ENCODE measurements at places on chromosomes 3 and 15.

DNA sequence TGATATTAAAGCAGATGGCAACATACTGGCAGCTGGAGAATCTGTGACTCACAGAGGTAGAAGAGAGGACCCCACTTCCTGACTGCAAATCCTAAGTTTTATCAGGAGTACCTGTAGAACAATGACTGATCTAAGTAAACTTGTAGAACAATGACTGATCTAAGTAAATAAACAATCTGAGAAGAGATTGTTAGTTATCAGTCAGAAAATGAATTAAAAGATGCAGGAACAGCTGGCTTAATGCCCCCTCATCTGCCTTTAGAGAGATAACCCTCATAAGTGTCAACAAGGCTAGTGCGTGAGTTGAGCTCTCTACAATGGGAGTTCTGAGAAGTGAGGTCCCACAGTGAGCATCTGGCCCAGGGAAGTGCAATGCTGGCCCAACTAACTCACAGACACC is 14.6 kb downstream of the ACAD11 start:
- DNase-seq, result no peak

- DNase-seq, result no peak
Observed at GRCh38 chr15:68344600-68344999, 67.1 kb downstream of the FEM1B start.

GRCh38 chr3:62481962-62482361 is 108.6 kb upstream of the FEZF2 start:
- no peak for DNase-seq

- DNase-seq, result no peak
Observed at GRCh38 chr3:11944052-11944673, 60.0 kb upstream of the SYN2 start.

GRCh38 chr3:46423588-46423987 is 16.5 kb downstream of the CCRL2 start:
- DNase-seq, result no peak

GRCh38 chr3:31185062-31185357 is 290.5 kb upstream of the GADL1 start:
- no peak for DNase-seq

- no peak for DNase-seq
Observed at GRCh38 chr3:35965908-35966307, 326.6 kb downstream of the ARPP21 start.

DNA sequence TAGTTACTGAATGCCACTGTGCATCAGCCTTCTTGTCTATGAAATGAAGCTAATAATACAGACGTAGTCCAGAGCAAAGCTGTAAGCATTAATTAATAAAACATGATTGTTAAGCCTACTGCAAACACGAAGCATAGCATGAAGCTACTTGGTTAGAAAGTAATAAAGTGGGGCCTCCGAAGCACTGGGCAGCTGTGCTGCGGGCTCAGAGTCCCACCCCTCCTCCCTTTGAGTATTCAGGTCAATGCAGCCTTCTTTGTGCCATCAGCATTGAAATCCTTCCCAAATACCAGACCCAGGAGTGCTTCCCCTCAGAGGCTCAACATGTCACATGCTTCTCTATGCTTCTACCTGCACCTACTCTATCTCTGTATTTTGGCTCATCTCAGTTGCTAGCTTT is 1112.6 kb downstream of the IGSF11 start:
- no peak for DNase-seq

- DNase-seq, result no peak
Observed at GRCh38 chr3:176274161-176274560, 923.1 kb downstream of the TBL1XR1 start.

DNA sequence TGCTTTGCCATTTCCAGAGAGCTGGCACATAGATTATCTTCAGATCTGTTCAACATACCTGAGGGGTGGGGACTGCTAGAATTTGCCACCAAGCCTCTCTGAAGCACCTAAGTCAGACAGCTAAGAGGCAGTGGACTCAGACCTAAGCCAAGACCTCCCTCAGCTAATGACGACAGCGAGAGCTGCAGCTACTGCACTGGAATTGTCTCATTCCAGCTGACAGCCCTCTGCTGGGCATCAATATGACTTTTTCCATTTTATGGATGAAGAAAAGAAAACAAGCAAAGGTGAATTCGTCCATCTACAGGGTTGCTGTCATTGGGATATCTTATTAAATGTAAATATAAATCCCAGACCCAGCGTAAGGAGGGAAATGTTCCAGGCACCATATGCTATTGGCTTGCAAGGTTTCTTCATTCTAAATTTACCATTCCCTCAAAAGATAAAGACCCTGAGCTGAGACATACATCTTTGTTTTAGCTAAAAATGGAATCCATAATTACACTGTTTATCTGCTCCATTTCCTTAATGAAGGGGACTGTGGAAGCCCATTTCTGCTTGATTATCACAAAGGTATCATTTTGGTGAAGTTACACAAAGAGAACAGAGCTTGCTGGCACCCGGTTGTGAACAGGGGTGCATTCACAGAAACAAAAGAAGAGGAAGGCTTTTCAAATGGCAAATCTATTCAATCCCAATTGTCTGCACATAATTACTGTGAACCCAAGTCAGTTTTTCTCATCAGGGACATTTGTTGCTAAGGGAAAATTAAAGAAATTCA is 85.5 kb upstream of the LRTM1 start:
- DNase-seq, result no peak

DNA sequence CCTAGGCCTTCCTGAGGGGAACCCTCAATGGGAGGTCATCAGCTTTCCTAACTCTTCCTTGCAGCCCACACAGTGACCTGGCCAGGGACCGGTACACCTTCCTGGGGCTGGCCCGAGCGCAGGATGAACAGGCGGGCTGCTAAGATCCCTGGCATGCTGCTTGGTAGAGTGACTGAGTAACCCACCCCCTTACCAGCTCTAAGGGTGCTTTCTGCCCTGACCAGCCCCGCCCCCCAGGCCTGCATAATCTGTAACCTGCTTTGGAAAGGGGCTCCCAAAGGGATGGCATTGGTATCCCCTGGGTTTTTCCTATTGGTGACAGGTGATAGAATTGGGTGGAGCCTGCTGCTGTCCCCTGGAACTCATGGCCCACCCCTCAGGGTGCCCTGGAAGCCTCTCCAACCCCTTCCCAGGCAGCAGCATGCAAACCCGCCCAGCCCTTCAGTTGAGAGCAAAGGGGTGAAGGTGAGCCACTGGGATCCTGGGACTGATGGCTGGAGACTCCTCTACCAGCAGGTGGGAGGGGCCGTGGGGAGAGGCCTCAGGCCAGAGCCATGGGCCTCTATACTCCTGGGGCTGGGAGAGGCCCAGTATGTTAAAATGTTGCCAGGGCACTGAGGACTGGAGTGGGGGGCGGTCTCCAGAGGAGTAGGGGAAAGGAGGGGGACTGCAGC is 11.1 kb upstream of the KIF7 start:
- no peak for DNase-seq

DNA sequence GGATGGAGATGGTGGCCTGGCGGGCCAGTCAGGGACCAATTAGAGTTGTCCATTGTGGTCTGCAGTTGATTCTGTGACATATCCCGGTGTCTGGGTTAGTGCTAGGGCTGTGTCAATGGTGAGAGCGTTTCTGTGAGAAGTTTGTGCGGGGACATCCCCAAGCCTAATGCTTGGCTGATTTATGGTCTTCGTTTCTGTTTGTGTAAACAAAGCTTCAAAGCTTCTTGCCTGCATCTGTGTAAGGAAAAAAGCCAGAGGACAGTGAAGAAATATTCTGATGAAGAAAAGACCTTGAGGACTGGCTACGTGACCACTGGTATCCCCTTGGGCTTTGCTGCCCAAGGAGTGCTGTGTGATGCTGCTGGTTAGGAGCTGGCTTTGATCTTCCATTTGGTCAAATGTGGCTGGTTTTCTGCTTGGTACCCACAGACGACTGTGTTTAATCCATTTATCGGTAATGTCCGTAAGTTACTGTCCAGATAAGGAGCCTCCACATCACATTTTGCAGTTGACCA is 74.6 kb upstream of the LRTM1 start:
- DNase-seq, result no peak

DNA sequence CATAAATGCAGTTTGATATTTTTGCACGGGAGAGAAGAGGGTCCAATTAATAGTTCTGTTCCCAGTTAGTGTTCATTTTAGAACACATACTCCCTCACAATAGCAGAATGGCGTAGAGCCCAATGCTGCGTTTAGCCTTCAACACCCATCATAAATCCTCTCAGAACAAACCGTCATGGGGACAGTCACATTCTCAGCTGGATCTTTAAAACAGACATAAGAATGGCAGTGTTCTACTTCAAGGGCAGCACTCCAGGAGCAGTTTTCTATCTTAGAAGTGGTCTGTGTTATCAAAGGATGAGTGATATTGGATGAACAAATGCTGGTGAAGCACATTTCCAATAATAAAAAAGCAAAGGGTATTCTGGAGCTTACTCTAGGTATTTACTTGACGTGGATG is 230.5 kb downstream of the PDZRN3 start:
- no peak for DNase-seq

GRCh38 chr3:128735884-128736283 is 9.9 kb downstream of the RAB7A start:
- no peak for DNase-seq

DNA sequence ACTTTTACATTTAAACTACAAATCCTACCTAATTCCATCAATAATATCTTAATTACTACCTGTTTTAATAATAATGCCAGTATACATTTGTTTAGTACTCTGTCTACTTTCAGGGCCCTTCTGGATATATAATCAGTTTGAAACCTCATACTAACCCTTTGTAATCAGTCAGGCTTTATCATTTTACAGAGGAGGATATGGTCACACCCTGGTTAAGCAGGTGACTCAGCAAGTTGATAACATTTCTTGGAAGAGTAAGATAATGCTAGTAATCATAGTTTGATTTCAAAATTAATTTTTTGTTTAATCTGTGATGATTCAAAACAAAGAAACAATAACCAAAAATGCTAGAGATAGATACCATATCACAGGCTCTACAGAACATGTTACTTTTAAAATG is 208.2 kb upstream of the MANF start:
- no peak for DNase-seq

DNA sequence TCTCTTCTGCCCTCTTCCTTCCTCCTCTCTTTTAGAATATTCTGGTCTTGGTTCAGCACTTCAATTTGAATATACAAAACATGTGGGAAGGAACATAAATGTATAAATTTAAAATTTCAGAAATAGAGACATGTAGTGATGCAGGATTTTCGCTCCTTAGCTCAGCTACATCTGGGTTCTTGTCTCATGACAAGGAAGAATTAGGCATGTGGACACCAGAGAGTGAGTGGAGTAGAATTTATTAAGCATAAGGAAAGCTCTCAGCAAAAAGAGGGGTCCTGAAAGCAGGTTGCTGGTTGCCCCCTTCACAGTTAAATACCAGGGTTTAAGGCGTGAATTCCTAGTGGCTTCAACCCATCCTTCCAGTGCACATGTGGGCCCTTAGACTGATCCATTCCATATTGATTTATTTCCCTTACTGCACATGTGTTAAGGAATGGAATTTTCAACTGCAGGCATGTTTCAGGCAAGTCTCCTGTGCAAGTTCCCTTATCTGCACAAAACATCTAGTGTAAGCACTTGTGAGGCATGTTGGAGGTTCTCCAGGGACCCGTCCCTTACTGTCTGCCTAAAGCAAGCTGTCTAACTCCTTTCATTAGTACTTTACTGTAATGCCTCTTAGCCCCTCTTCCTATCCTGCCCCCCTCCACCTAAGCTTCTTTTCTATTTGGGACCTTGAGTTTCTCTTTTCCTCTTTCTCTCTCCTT is 133.2 kb upstream of the STRIT1 start:
- no peak for DNase-seq

DNA sequence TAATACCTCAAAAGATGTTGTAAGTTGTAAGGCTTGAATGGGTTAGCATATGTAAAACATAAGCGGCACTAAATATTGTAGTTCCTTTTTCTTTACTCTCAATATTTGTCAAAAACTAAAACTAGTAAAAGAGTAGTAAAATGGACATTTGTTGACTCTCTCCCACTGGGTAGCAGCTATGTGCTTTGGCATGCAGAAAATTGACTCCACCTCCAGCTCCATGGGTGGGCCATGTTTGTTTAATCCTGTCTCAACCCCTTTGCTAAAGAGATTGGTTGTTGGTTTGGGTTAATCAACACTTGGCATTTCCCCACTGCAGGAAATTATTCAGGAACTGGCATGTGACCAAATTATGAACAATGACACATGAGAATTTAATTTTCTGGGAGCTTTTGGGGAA is 114.8 kb downstream of the EOMES start:
- DNase-seq, result no peak

- no peak for DNase-seq
Observed at GRCh38 chr15:40229956-40230355, 8.9 kb upstream of the PAK6 start.

GRCh38 chr3:129461022-129461421 is 21.0 kb downstream of the IFT122 start:
- no peak for DNase-seq

- DNase-seq, result no peak
Observed at GRCh38 chr15:54289590-54290136, 311.4 kb downstream of the UNC13C start.

GRCh38 chr15:98727115-98728040 is 79.0 kb downstream of the IGF1R start:
- DNase-seq, result no peak

- DNase-seq, result no peak
Observed at GRCh38 chr3:116040152-116040551, 405.1 kb downstream of the LSAMP start.

DNA sequence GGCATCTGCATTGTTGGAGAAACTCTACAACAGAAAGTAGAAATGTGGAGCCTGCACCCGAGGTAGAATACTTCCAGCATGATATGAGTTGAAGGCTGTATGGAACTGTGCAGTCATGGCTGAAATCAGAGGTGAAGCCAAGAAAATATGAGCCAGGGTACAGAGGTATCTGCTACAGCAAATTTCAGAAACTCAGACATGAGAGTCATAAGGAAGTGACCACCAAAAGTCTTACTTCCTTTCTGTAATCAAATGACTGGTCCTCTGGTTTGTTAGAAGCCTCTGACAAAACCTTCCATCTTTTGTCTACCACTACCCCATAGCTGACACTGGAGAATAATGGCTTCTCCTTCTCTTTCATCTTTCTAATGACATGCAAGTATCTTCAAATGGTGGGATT is 159.4 kb downstream of the TMEM108 start:
- DNase-seq, result no peak

DNA sequence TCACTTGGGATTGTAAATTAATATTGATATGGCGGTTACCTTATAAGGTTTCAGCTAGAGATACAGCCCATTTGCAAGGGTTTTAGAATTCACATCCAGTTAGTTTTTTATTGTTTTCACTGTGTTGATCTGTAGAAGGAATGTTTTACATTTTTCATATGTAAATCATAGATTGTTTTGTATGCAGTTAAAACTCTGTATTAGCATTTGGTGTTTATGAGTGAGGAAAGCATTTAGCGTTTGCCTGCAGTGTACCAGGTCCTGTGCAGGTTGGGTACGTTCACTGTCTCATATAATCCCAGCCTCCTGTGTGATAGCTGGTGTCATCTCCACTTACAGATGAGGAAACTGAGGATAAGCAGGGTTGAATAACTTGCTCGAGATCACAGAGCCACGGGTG is 23.8 kb downstream of the MAP6D1 start:
- DNase-seq, result no peak

DNA sequence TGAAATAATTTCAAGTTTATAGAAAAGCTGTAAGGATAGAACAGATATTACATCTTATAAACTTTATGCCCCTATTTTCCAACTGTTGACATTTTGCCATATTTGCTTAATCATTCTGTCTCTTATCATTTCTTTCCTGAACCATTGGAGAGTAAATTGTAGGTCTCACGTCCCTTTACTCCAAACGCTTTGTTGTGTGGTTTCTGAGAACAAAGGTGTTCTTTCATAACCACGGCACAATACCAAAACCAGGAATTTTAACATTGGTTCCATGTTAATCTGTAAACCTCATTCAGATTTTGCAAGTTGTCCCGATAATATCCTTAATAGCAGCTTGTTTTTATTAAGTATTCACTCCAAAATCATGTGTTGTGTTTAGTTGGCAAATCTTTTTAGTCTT is 134.8 kb downstream of the AKAP13 start:
- DNase-seq, result no peak

Data from natural killer cell (primary cell).